ENCODE measurements at places on chromosomes 6 and 20.

DNA sequence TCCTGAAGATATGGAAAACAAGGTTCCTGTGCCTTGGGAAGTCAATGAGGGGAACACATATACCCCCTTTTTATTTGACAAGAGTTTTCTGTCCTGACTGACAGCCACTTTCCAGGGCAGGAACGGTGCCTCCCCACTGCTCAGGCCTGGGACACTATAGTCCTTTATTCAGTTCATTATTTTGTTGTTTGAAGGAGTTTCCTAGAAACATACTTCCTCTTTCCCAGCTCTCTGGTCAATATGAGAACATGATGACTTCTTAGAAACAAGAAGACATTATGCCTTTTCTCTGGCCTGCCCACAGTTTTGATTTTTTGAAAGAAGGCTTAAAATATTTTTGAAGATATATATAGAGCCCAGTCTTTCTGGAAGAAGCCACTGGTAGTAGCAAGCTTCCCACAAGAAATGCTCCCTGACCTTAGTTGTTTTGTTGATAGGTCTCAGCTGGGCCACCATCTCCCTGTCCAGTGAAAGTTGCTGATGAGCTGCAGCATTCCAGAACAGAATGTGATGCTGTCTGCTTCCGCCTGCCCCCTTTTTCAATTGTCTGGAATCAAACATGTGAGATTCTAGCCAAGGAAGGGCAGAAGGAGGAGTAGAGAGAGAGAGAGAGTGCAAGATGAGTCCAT, 350.0 kb upstream of the PRND start:
- DNase-seq = no peak

- DNase-seq = no peak
Observed at GRCh38 chr6:45772051-45772450, 243.6 kb downstream of the CLIC5 start.

- DNase-seq = no peak
Observed at GRCh38 chr6:52385074-52385473, 23.1 kb downstream of the PAQR8 start.

DNA sequence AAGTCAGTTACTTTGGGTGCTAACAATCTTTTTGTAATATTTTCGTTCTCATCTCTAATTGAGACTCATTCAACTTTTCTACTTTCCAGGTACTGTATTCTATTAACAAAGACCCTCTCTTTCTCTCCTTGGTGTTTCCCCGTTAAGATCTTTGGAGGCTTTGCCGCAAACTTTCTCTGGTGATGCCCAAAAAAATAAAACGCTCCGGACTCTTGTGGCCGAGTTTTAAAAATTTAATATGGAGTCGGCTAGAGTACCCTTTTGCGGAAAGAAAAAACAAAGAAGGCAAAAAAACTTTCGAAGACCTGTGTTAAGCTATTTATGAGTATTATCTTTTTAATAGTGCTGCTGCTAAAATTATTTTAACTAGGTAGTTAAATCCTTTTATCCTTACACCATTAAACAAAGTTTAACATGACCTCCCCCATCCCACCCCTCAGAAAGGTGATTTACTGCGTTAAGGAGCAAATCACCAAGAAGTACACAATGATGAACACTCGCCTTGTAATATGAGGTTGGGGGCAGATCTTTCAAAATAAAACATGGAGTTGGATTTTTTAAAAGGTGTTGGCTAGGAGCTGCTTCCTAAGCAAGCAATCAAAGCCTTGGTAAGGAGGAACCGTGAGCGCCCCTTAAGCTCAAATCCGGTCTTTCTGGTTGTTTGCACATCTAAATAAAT, 10.0 kb downstream of the SIM1 start:
- no peak for DNase-seq

- DNase-seq = no peak
Observed at GRCh38 chr20:2738331-2739041, 45.9 kb downstream of the EBF4 start.

DNA sequence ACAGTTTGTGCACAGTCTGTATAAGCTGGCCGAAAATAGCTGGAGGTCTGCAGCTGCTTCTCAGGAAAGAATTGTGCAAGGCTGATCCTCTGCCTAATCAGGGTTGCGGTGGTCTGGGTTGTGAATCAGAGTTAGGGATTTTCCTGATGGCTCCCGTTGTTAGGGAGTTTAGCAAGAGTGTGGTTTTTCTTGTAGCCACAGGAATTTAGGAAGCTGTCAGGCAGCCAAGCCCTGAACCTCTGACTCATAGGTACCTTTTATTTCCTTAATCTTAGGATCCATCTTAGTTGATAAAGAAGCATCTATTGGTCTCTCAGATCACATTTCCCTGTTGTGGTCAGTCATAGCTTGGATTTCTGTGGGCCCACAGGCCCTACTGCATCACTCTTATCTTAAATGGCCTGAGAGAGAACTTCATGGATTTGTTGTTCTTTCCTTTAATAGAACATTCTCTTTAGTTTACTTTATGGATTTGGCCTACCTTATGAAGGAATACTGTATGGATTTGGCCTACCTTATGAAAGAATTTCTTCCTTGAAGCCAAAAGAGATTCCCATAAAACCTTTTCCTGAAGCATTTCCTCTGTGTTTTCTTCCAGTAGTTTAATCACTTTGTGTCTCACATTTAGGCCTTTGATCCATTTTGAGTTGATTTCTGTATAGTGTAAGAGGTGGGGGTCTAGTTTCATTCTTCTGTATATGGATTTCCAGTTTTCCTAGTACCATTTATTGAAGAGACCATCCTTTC, 10.3 kb downstream of the KIF25 start:
- no peak for DNase-seq

DNA sequence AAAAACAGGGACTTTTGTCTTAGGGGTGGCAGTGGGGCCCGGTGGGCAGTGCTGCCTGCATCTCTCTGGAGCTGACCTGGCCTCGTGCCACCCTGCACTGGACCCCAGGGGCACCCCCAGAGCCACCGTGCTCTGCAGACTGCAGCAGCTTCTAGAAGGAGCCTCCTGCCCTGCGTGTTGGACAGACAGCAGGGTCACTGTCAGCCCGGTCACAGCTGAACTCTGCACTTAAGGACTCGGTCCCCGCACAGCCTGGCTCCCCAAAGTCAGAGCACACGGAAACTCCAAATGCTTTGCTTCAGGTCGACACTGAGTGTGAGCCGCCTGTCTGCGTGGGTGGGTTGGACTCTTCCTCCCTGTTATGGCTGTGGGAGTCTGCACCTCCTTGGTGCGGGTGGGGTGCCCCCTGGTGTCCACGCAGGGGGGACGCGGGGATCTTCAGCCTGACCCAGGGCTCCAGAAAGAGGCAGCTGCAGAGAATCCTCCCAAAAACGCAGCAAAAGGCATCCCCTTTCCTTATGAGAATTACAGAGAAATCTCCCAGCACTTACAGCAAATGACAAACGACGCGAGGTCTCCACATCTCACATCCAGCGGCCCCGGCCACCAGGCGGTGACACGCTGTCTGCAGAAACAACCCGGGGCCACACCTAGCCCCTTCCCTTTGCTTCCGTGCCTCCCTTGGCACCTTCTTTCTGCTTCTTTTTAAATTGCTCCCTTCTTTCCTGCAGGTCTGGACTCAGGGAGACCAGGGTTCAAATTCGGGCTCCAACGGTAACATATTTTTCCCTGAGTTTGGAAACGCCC, 36.3 kb upstream of the DACT2 start:
- no peak for DNase-seq

GRCh38 chr6:89050697-89051096, 29.9 kb upstream of the PNRC1 start:
- DNase-seq = no peak

- DNase-seq = no peak
Observed at GRCh38 chr20:3239026-3239866, at the start of gene SLC4A11. Gene SLC4A11 (minus strand): TSS chr20:3239190. CDS start chr20:3239137, 53 bp downstream.

GRCh38 chr20:15847196-15847784, 726.0 kb downstream of the KIF16B start:
- DNase-seq = no peak

- no peak for DNase-seq
Observed at GRCh38 chr6:160978141-160978901, 13.2 kb upstream of the MAP3K4 start.

GRCh38 chr20:362271-363254, 15.7 kb downstream of the NRSN2 start:
- DNase-seq = no peak

DNA sequence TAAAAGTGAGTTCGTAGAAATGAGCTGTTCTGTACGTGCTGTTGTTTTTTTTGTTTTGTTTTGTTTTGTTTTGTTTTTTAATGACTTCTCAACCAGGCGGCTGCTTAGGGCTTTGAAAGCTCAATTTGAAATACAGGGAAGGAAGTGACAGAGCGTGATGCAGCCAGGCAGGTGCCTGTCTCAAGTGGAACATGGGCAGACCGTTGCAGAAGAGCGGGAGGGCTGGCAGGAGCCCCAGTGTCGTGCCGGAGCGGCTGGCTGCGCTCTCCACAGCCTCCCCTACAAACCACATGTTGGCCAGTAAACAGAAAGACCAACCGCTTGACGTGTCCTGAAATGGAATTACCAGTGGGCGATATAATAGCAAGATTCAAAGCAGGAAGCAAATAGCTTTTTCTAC, 164.9 kb upstream of the RREB1 start:
- DNase-seq = no peak

DNA sequence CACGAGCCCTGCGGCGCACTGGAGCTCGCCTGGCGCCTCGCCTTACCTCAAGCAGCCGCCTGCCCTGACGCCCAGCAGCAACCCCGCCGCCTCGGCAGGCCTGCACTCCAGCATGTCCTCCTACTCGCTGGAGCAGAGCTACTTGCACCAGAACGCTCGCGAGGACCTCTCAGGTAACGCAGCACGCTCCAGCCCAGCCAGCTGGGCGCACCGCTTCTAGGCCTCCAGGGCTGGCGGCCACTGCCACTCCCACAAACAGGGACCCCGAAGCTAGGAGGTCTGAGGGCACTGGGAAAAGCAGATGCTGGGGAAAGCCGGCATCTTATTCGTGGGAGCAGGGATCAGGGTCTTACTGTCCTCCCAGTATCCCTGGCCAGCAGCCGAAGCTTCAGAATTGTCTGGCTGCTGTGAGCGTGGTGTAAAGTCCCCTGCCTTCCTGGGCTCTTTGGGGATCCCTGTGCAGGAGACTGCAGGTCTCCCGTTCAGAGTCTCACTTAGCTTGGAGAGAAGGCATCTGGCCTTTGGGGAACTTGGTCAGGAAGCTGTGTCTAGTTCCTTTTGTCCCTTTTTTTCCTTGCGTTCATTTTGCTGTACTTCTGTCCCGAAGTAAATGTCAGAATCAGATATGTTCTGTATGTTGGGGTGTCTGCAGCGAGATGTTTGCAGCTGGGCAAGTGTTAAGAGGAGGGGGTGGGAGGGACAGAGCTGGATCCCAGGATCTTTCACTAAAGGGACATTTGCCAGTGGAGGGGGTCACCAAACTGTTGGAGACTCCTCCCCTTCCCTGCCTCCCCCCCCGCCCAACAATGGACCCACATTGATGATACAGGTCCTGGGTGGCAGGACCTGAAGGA, 1.8 kb downstream of the FOXF2 start:
- no peak for DNase-seq

DNA sequence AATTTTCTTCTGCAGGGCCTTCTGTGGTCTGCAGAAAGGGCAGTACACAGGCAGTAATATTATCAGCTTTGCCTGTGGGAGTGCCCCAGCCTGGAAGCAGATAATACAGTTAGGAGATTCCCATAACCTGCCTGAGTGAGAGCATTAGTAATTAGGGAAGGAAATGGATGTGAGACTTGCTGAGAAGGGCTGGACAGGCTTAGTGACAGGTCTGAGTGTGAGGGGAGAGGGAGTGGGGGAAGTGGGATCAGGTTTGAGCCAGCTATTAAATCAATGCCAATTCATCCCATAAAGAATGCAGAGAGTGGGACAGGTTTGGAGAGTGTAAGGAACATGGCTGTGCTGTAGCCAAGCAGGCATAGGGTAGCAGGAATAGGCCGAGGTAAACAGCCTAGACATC, 10.1 kb upstream of the CFAP206 start:
- DNase-seq = no peak

DNA sequence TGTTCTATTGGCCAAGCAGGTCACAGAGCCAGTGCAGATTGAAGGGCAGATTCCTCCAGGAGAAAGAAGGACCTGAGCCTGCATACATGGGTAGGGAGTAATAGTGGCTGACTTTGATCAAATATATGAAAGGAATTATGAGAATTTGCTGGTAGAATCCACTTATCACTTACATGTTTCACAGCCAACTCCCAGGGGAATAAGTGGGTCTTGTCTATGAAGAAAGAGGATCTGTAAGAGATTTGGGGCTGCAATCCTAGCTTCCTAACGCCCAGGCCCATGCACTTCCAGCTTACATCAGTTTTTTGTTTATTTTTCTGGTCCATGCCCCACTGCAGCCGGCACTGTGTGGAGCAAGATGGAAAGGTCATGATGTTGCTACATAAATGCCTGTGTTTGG, 107.9 kb upstream of the SYNDIG1 start:
- no peak for DNase-seq

- DNase-seq = no peak
Observed at GRCh38 chr6:80623066-80623815, 516.8 kb downstream of the BCKDHB start.

GRCh38 chr6:40760887-40761286, 173.7 kb upstream of the LRFN2 start:
- no peak for DNase-seq

Data from activated naive CD8-positive, alpha-beta T cell treated with anti-CD3 and anti-CD28 coated beads, Interleukin-2, amount 50 U/mL, for 16 hours (primary cell).